ENCODE measurements at places on chromosomes 13 and 19. TPM values are rescaled to one million over a fixed set of nuclear protein-coding genes. Genes with fewer than 3 reads are reported as not detected.

The GNA15 gene
- 0.29 TPM for polyA plus RNA-seq

The ZNF284 gene
- polyA plus RNA-seq, result 0.87 TPM

The GPR12 gene
- polyA plus RNA-seq, result not detected

The NLRP11 gene
- not detected for polyA plus RNA-seq

The CERS1 gene
- polyA plus RNA-seq, result 4.9 TPM

The ATP4B gene
- 30.8 TPM for polyA plus RNA-seq

The KANK3 gene
- polyA plus RNA-seq, result not detected

The USPL1 gene
- 9.5 TPM for polyA plus RNA-seq

The NXNL1 gene
- polyA plus RNA-seq, result 0.17 TPM

The LILRB5 gene
- 1.6 TPM for polyA plus RNA-seq

The IGFLR1 gene
- 4.6 TPM for polyA plus RNA-seq

The CEBPA gene
- 103 TPM for polyA plus RNA-seq

The RUBCNL gene
- polyA plus RNA-seq, result 0.63 TPM

GRCh38 chr19:15471639-15472101 is 7.3 kb upstream of the RASAL3 start:
- DNase-seq, result no peak
- H3K4me3 ChIP-seq, result no peak overlapping the region
- H3K27ac ChIP-seq, result no peak overlapping the region
- peaks cover 22% of the 10 kb centered on the region for H3K27me3 ChIP-seq

DNA sequence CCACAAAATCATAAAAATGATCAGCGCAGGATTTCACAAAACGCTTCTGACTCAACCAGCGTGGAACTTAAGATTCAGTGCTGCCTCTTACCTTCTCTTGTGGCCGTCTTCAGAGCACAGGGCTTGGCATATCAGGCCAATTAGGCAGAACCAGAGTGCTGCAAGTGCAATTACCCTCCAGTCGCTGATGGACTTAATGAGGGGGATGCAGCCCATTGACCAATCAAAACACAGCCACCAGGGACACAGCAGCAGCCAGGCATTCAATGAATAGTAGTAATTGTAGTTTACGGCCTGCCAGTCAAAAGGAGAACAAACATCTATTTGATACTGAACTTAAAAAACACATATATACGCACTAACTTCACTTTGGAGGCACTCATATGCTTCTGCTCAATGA is 38.2 kb downstream of the TMTC4 start:
- no peak for DNase-seq
- H3K36me3 ChIP-seq, result no peaks in the 10 kb centered on the region
- no peaks in the 10 kb centered on the region for H3K27me3 ChIP-seq
- no peak overlapping the region for H3K4me3 ChIP-seq

GRCh38 chr13:49840266-49840665 is 47.8 kb upstream of the KPNA3 start:
- H3K27me3 ChIP-seq, result no peaks in the 10 kb centered on the region
- no peaks in the 10 kb centered on the region for H3K36me3 ChIP-seq
- no peak for DNase-seq
- H3K4me3 ChIP-seq, result no peak overlapping the region
- no peaks in the 10 kb centered on the region for H3K4me1 ChIP-seq
- no peak overlapping the region for H3K27ac ChIP-seq

GRCh38 chr13:65562305-65562704 is 1667.8 kb downstream of the PCDH9 start:
- no peak overlapping the region for H3K4me3 ChIP-seq
- H3K27me3 ChIP-seq, result no peaks in the 10 kb centered on the region
- H3K4me1 ChIP-seq, result no peaks in the 10 kb centered on the region

DNA sequence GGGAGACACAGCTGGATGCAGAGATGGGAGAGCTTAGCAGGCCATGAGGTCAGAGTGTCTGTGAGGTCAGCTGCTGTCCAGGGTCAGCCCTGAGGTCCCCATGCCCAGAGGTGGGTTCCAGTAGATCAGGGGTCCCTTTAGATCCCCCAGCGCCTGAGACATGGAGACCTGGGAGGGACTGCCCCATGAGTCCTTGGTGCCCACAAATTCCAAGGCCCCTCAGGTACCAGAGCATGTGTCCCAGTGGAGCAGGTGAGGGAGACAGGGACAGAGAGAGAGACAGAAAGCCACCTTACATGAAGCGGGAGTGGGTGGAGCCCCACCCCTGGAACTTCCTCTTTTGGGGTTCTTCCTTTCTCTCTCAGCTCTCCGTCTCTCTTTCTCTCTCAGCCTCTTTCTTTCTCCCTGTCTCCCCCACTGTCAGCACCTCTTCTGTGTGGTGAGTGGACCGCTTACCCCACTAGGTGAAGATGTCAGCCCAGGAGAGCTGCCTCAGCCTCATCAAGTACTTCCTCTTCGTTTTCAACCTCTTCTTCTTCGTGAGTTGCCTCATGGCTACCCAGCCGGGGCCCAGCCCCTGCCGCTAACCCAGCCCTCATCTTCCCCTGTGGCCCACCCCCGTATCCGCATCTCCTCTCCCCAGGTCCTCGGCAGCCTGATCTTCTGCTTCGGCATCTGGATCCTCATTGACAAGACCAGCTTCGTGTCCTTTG is at the start of gene CD37:
Gene CD37, plus strand, starts transcription at position 336 of the 713 bp plus-strand sequence. Its CDS starts 135 bp downstream, at position 471.
- no peaks in the 10 kb centered on the region for H3K36me3 ChIP-seq
- H3K27ac ChIP-seq, result no peak within 1 kb of the TSS
- no peak within 1 kb of the TSS for H3K4me3 ChIP-seq
- DNase-seq, result no peak
- no peaks in the 10 kb centered on the region for H3K4me1 ChIP-seq

DNA sequence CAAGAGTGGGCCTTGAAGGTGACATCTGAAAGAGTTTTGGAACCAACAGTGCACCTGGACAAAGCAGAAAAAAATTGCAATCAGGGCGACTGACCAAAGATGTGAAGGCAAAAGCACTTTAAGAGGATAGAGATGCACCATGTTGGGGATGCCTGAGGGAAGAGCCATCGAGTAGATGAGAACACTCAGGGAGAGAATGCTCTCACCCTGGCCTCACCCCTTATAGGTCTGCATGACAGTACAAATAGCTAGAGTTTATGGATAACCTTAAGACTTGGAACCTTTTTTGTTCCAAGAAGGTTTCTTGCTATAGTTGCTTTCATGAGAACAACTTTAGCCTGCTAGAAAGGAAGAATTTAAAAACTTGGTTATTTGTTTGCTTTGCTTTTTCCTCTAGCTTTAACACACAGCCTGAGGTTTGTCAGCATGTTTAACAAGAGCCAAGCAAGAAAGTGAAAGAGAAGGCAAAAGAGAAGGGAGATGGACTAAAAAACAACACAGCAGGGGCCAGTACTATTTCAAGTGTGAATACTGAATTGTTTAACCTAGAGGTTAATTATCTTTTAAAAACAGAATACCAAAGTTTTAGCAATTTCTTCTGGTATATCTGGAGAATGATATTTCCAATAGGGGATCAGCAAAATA is 418.9 kb downstream of the DIAPH3 start:
- no peak overlapping the region for H3K4me3 ChIP-seq
- H3K27ac ChIP-seq, result peak overlapping the region; percentile 47
- DNase-seq, result no peak
- H3K36me3 ChIP-seq, result no peaks in the 10 kb centered on the region
- H3K4me1 ChIP-seq, result peaks cover 8% of the 10 kb centered on the region
- no peaks in the 10 kb centered on the region for H3K27me3 ChIP-seq

GRCh38 chr19:609004-609346 is 19.3 kb downstream of the HCN2 start:
- H3K27ac ChIP-seq, result no peak overlapping the region
- no peaks in the 10 kb centered on the region for H3K36me3 ChIP-seq
- no peak overlapping the region for H3K4me3 ChIP-seq
- H3K27me3 ChIP-seq, result no peaks in the 10 kb centered on the region

DNA sequence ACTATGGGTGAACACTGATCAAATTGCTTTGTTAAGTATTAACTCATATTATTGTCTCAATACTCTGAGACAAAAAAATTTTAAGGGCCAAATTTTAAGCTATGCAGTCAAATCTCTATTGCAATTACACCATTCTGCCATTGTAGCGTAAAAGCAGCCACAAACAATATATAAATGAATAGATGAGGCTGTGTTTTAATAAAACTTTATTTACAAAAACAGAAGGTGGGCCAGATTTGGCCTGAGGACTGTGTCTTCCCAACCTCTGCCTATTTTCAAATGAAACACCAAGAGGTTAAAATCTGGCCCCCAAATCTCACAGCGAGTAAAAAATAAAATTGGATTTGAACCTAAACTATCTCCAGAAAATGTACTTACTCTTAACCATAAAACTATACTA is 51.7 kb downstream of the MBD3L2B start:
- H3K27me3 ChIP-seq, result no peaks in the 10 kb centered on the region
- H3K4me3 ChIP-seq, result no peak overlapping the region
- no peak overlapping the region for H3K27ac ChIP-seq
- DNase-seq, result no peak
- H3K36me3 ChIP-seq, result no peaks in the 10 kb centered on the region
- no peaks in the 10 kb centered on the region for H3K4me1 ChIP-seq

DNA sequence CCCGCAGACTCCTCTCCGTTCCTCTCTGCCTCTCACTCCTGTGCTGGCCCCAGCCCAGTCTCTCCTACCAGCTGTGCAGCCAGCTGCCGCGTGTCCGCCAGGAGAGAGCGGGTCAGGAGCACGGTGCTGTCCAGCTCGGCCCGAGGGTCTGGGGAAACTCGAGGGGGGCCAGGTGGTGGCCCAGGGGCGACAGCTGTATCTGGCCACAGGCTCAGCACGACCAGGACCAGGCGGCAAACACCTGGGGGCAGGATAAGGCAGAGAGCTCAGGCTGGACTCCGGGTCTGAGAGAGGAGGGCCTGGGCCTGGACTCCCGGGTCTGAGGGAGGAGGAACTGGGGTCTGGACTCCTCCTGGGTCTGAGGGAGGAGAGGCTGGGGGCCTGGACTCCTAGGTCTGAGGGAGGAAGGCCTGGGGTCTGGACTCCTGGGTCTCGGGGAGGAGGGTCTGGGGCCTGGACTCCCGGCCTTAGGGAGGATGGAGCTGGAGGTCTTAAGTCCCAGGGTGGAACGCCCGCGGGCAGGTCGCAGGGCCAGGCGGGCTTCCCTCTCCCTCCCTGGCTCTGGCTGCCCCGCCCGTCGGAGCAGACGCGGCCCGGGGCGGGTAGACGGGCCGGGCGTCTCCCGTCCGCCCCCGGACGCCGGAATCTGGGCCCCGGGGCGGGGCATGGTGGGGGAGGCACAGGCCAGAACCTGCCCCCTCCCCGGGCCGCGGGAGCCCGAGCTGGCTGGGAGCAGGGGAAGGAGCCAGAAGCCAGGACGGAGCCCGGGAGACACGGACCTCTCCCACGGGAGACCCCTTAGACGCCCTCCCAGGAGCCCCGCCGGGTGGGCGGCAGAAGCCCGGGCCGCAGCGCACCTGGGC is 1.3 kb downstream of the IL11 start:
- peak; percentile 80 for DNase-seq
- no peak overlapping the region for H3K4me3 ChIP-seq

DNA sequence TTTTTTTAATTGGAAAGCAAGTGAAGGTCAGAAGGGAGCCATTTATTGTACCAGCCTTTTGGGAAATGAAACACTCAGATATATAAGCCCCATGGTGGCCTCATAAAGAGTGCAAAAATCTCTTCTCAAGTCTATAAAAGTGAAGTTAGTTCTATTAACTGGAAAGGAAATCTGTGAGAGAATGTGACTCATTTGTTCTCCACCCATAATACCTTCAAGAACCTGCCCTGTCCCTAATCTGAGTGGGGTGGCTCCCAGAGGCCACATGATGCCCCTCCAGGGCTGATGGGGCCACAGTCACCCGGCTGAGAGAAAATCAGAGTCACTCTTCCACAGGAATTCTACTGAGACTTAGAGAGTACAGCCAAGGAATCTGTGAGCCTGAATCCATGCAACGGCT is 65.8 kb upstream of the SERP2 start:
- H3K4me3 ChIP-seq, result no peak overlapping the region
- peaks cover 34% of the 10 kb centered on the region for H3K4me1 ChIP-seq
- no peaks in the 10 kb centered on the region for H3K36me3 ChIP-seq

GRCh38 chr13:51825165-51825592 is 19.8 kb downstream of the TMEM272 start:
- H3K27me3 ChIP-seq, result no peaks in the 10 kb centered on the region
- no peaks in the 10 kb centered on the region for H3K4me1 ChIP-seq
- no peaks in the 10 kb centered on the region for H3K36me3 ChIP-seq
- H3K27ac ChIP-seq, result no peak overlapping the region

GRCh38 chr19:6473647-6474046 is 7.9 kb downstream of the DENND1C start:
- H3K27ac ChIP-seq, result peak overlapping the region; percentile 53
- no peaks in the 10 kb centered on the region for H3K27me3 ChIP-seq

DNA sequence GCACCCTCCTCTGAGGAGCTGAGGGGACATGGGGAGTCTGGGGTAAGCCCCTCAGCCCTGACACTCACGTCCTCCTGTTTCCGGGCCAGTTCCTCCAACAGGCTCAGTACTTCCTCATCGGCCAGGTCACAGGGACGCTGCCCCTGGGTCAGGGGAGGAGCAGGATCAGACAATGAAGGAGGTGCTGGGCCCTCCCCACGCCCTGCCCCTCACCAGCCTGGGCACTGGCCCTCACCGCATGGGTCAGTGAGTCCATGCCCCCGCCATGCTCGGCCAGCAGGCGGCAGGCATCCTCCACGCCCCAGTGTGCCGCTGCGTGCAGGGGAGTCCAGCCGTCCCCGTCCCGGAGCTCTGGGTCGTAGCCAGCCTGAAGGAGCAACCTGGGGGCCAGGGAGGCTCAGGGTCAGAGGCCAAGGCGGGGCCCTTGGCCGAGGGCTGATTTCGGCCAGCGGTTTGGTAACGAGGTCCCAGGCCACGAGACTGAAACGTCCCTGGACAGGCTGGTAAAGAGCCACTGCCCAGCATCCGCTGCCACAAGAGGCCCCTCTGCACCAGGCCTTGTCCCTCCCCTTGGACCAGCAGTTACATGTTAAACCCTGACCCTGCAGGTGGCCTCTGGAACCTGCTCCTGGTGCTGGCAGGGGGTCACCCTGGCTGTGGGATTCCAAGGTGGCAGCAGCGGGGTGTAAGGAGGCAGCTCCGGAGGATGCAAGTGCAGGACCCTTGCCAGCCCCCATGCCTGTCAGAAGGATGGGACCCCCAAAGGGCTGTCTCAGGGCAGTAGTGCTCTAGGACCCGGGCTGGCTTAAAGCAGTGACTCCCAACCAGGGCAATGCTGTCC is 18.5 kb downstream of the PPP1R12C start:
- H3K27ac ChIP-seq, result no peak overlapping the region
- DNase-seq, result no peak
- no peaks in the 10 kb centered on the region for H3K27me3 ChIP-seq
- H3K36me3 ChIP-seq, result no peaks in the 10 kb centered on the region
- no peak overlapping the region for H3K4me3 ChIP-seq

DNA sequence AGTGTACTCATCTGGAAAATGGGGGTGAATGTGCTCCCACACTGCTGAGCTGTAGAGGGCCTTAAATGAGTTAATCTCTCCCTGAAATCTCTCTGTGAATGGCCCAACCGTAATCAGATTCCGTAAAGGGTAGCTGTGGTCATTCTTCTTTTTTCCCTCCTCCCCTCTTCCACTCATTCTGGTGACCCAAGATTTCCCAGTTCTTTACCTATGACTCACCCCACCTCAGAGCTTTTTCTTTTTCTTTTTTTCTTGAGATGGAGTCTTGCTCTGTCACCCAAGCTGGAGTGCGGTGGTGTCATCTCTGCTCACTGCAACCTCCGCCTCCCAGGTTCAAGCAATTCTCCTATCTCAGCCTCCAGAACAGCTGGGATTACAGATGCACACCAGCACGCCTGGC is 33.3 kb upstream of the MUC16 start:
- no peak overlapping the region for H3K4me3 ChIP-seq
- DNase-seq, result no peak
- H3K27ac ChIP-seq, result no peak overlapping the region
- H3K27me3 ChIP-seq, result no peaks in the 10 kb centered on the region

GRCh38 chr19:54063350-54064116 is at the start of gene VSTM1:
Gene VSTM1 (minus strand): TSS chr19:54063897. CDS start chr19:54063777, 120 bp downstream.
- H3K27ac ChIP-seq, result no peak within 1 kb of the TSS
- no peaks in the 10 kb centered on the region for H3K36me3 ChIP-seq
- no peaks in the 10 kb centered on the region for H3K4me1 ChIP-seq
- no peak for DNase-seq
- no peak within 1 kb of the TSS for H3K4me3 ChIP-seq

GRCh38 chr19:17307876-17308377 is 1.4 kb upstream of the DDA1 start:
- H3K27me3 ChIP-seq, result no peaks in the 10 kb centered on the region
- peaks cover 27% of the 10 kb centered on the region for H3K4me1 ChIP-seq
- no peak overlapping the region for H3K4me3 ChIP-seq

Measured in hepatocyte (in vitro differentiated cells).